ENCODE measurements at places on chromosomes 5 and 9.

- DNase-seq, result no peak
Observed at GRCh38 chr5:42908086-42908485, 96.4 kb upstream of the SELENOP start.

DNA sequence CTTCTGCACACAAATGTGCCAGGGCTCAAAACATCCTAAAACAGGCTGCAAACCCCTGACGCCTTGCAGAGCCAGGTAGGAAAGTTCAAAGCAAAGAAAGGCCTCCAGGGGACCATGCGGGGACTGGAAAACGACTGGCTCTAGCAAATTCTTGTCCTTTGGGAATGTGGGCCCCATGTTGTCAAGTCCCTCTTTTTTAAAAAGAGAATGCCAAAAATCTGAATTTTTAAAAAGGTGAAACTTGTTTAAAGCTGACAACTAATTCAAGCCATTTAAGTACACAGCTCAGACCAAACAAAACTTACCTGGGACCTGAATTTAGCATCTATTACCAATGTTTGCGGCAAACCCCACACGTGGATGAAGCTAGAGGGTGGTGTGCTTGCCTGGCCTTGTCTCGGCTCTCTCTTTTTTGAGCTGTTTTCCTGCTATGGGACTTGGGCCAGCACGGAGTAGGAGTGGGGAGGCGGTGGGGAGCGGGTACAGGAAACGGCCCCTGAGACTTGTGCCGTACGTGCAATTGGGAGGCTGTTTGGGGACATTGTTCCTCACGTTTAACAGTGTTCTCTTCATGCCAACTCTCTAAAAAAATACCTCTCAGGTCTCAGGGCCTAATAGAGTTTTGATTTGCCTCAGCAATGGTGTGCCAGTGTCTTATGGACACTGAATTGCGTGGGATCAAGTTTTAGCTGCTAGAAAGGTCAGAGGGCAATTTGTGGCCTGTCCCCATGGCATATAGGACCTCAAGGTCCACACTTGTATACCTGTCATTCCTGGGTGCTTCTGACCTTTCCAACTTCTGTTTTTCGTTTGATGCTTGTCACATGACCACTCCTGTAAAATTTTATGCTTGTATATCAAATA lies 15.1 kb upstream of the PHF19 start:
- no peak for DNase-seq

- no peak for DNase-seq
Observed at GRCh38 chr9:20646656-20647055, 24.4 kb upstream of the MLLT3 start.

DNA sequence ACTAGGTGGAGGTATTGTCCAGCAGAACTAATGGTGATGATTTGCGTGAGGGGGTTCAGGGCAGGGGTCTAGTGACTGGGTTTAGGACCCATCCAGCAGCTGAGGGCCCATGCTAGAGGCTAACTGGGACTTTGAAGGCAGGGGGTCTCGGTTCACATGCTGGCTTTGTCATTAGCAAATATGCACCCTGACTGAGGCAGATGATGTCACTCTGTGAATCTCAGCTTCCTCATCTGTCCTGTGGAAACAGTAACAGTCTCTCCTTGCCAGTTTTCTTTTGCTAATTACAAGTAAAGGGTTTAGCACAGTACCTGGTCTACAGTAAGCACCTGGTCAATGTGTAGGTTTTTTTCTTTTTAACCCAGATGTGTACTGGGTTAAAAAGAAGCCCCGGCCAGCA lies 5.2 kb downstream of the SH2D3C start:
- DNase-seq, result no peak

DNA sequence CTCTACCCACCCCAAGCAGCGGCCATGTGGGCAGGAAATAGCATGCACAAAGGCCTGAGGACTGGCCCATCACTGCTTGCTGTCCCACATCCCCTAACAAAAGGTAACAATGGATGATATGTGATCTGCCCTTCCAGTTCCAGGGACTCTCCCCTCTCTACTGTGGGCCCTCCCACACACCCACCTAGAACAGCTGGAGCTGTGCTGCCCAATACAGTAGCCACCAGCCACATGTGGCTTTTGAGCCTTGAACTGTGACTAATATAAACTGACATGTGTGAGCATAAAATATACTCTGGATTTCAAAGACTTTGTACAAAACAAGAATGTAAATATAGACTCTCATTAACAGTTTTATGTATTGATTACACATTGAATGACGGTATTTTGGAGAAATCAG lies 78.1 kb downstream of the C5orf15 start:
- DNase-seq, result no peak

DNA sequence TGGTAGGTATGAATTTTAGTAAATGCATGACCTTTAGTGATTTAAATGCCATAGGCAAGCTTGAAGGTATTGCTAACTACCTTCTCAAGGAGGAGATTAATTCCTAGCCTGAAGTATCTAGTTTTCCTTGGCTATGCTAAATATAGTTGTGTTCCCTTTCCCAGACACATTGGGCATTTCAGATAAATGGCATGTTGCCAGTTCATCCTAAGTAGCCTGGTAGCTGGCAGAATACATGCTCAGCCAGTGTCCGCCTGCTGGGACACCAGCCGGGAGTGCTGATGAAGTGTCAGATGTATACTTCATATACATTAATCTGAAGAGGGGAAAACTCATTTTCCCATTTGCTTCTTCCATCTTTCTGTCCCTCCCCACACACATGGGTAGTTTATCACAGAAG lies 196.9 kb downstream of the MAST4 start:
- DNase-seq, result no peak
